Amniotic epithelial cell (primary cell): ENCODE measurements at places on chromosomes 2 and 18.

DNA sequence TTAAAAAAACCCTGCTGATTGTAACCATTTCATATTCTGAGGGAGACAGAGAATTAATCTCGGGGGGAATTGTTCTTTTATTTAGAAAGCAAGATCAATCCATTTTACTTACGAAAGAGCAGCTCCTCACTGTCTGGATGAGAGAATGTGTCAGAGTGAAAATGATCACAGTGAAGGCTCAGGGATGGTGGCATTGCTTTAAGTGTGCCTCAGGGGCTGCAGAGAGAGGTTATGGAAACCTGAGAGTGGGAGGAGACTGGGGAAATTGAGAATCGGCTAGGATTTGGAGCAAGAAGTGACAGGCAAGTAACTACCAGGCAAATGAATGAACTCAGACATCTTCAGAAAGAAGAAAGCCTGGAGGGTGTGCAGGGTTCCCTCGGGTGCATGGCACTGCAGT is 34.2 kb downstream of the MRPL35 start:
- no peak for DNase-seq

- DNase-seq = peak; percentile 29
Measured at GRCh38 chr2:113217455-113218282, 43.9 kb downstream of the PSD4 start.

DNA sequence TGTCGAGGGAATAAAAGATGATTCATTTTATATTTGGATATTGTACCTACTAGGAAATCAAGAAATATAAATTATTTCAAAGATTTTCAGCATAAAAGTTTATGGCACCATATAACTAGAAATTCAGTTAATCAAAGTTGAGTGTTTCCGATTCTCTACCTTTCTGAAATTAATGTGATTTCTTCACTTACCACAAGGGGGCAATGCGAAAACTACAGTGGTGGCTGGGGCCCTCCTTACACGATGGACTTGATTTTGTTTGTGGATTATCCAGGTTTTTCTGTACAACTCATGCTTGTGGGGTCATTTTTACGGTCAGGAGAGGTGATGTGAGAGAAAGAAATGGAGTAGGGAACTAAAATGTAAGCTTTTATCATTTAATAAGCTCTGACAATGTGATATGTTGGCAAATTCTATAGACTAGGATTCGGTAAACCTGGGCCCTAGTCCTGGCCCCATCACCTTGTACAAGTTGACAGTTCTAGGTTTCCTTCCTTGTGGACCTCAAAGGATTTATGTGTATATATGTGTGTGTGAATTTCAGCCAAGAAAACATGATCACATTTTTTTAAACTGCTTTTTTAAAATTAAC is 47.6 kb downstream of the G6PC2 start:
- DNase-seq = peak; percentile 8

GRCh38 chr2:188292348-188293239 is 920 bp downstream of the GULP1 start:
- DNase-seq = peak; percentile 90

- no peak for DNase-seq
Measured at GRCh38 chr18:9435041-9435440, 40.3 kb upstream of the RALBP1 start.

DNA sequence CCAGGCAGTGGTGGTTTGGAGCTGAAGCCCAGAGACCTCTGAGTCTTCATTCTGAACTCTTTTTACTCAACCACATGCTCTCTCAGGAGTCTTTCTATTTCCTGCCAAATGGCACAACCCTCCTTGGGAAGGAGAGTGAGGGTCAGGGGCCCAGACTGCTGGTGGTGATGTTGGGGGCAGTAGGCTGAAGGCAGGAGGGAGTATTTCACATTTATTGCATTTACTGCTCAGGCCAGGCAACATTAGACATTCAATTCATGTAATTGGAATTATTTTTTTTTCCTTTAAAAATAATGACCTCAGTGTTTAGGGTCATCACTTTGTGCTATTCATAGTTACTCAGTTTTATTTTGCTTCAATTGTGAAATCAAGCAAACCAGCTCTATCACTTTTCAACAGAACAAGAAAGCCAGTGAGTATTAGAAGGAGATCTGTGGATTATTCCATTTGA is 311.3 kb upstream of the NT5C1B start:
- no peak for DNase-seq

DNA sequence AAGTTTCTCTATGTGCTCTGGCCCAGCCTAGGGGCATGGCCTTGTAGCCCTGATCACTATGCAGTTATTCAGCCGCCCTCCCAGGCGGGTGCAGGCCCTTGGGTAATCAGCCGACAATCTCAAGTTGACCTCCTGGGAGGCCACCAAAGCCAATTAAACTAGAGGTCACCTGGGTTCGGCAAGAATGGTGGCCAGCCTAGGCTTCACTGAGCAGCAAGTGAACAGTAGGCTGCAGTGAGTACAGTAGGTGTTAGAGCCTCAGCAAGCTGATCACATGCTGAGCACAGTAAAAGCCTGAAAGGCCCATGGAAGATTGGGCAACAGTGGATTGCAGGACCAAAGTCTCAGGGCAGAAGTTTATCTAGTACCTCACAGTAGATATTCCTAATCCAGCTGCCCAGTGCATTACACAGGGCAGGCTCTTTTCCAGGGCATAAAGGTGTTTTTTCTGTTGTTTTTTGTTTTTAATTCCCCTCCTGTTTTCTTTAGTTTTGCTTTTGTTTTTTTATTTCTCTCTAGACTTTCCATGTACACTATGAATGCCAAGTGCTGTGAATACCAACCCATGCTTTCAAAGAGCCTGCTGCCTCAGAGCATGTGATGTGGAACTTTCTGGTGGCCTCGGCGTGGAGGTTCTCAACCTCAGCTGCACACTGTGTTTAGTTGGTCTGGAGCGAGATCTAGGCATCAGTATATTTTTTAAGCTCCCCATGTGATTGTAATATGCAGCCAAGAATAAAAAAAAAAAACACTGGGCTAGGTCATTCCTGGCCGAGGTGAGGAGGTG is 55.9 kb upstream of the ATL2 start:
- DNase-seq = peak; percentile 25

GRCh38 chr2:224909885-224910573 is 132.2 kb downstream of the DOCK10 start:
- DNase-seq = peak; percentile 86

DNA sequence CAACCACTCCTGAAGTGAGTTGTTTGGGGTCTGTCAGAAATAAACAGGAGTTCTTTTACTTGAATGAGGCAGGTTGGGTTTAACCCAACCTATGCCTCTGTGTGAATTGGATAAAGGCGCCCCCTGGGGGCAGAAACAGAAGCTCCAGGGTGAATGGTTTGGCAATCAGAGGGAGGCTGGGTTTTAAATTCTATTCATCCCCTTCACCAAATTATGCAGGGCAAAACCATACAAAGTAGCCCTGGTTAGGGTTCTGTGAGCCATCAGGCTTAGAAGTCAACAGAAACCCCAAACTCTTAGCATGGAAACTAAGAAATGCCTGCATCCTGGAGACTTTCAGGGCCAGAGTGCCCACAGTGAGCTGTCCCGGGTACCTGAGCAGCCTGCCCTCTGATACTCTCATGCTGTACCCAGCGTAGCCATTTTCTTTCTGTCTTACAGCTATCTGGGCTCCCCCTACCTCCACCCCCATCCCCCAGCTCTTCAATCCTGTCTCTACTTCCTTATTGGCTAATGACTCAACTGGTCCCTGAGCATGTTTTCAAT is 241.5 kb downstream of the ICOS start:
- peak; percentile 10 for DNase-seq

DNA sequence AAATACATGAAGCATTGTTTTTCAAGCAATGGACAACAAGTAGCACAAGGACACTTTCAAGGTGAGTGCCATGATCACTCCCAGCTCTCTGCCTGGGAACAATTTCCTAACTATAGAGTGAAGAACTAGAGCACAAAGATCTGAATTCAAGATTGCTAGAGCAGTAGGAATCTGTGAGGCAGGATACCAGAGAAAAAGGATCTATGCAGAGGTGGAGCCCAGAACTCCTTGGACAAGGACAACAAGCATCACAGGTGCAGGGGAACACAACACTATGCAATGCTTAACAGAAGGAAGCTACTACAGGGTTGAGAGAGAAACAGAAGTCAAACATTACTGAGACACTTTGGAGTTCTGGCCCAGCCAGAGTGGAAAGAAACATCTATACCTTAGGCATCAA is 24.7 kb downstream of the ATL2 start:
- no peak for DNase-seq

DNA sequence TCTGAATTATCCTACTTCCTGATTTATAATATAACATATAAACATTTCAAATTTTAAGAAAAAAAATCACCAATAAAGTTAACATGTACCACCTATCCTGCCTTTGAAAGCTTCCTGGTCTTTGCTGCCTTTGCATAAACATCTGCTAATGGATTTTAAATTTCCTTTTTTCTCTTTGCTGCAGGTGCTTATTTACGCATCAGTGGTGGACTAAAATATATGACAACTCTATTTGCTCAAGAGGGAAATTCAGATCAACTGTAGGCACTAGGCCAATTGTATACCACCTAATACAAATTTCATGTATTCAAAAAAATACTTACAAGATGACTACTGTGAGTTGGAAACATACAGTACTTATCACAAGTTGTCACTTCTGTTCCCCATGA is 57.2 kb downstream of the RAD51AP2 start:
- no peak for DNase-seq

DNA sequence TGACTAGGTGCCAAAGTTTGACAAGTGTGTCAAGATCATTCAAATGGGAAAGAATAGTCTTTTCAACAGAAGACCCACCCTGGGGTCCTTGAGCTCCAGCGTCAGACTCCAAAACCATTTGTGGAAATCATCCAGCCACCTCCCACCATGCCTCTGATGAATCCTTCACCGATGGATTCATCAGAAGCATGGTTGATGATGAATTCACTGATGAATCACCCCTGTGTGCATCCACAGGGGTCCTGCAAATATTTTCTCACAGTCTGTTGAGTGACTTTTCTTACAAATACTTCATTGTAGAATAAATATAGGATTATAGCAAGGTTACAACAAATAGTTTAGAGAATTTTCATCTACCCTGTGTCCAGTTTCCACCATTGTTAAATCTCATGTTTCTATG is 4.3 kb downstream of the UGT1A9 start:
- no peak for DNase-seq

- no peak for DNase-seq
Measured at GRCh38 chr2:105822186-105822585, 77.5 kb downstream of the NCK2 start.

GRCh38 chr18:11425211-11425610 is 184.2 kb upstream of the SLC35G4 start:
- DNase-seq = no peak

- DNase-seq = no peak
Measured at GRCh38 chr2:69151931-69152330, 139.0 kb downstream of the ANTXR1 start.

DNA sequence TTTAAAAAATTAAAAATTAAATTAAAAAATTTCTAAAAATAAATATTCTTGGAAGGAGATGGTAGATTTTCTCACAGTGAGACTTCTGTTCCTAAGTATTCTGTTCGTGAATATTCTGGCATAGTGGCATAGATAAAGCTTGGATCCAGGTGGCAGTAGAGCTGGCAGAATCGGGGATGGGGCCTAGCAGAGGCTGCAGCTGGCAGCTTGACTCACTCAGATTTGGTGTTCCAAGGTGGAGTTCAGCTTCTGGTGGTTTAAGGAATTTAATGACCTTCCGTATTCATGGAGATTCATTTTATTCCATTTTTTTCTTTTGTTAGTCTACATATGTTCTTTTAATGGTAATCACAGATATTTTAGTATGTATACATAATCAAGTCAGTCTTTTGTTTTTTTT is 19.9 kb downstream of the ARMC9 start:
- DNase-seq = no peak

DNA sequence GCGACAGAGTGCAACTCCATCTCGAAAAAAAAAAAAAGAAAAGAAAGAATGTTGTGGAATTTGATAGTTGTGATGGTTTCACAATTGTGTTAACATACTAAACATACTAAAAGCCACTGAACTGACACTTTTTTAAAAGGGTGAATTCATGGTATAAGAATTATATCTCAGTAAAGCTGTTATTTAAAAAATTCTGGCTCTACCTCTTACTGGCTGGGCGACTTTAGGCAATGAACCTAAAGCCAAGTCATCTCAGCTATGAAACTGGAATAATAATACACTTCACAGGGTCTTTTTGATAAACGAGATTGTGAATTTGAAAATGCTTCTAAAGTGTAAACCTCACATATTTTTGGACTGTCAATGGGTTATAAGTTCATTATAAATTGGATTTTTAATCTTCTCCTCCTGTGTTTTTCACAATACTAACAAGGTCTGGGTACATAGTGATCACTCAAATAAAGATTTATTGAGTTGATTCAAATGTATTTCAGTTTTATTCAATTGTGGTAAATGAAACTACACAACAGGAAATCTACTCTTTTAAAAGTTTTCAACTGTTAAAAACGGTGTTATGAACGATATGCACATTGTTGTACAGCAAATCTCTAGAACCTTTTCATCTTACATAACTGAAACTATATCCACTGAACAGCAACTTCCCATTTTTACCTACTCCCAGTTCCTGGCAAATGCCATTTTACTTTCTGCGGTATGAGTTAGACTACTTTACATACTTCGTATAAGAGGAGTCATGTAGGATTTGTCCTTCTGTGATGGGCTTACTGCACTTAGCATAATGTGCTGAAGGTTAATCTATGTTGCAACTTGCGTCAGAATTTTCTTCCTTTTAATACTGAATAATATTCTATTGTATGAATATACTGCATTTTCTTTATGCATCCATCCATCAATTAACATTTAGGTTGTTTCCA is 43.0 kb upstream of the GTF2A1L start:
- DNase-seq = no peak

DNA sequence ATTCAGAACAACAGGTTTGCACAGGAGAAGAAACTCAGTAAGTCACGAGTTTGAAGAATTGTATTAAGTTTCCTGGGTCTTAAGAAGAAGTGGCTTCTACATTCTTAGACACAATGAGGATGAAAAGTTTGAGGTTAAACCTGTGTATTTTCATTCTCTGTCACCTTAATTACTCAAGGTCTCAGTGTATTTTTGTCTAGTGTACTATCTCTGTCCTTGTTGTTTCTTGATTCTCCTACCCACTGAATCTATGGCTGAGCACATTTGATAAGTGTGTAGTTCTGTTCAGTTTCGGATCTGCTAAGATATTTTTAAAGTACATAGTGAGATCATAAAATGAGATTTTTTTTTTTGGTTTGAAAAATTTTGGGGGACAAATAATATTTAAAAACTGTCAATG is 460.7 kb downstream of the NRXN1 start:
- DNase-seq = no peak
